CD8-positive, alpha-beta memory T cell (primary cell): ENCODE measurements at places on chromosomes 1 and 21. TPM values are rescaled to one million over a fixed set of nuclear protein-coding genes. Genes with fewer than 3 reads are reported as not detected.

GRCh38 chr1:22761101-22761500 is 50.5 kb downstream of the EPHB2 start:
- H3K27me3 ChIP-seq: no peaks in the 10 kb centered on the region
- no peak overlapping the region for H3K27ac ChIP-seq
- H3K4me1 ChIP-seq: no peaks in the 10 kb centered on the region
- no peaks in the 10 kb centered on the region for H3K36me3 ChIP-seq

- H3K4me1 ChIP-seq: no peaks in the 10 kb centered on the region
- DNase-seq: no peak
- H3K27ac ChIP-seq: no peak overlapping the region
- H3K4me3 ChIP-seq: no peak overlapping the region
- H3K36me3 ChIP-seq: no peaks in the 10 kb centered on the region
- H3K27me3 ChIP-seq: no peaks in the 10 kb centered on the region
Observed at GRCh38 chr1:178438432-178438831, 58.3 kb downstream of the CLEC20A start.

The RNU1-4 gene
- total RNA-seq: 1,300 TPM

The LCE2A gene
- not detected for total RNA-seq

The LHX8 gene
- total RNA-seq: not detected

The OR2W3 gene
- total RNA-seq: not detected

The DMRTA2 gene
- total RNA-seq: not detected

The PRELP gene
- not detected for total RNA-seq
